Stimulated activated CD8-positive, alpha-beta memory T cell treated with anti-CD3 and anti-CD28 coated beads, Interleukin-4, amount 100 ng/mL, for 24 hours (primary cell): ENCODE measurements at places on chromosomes 2 and 18.

DNA sequence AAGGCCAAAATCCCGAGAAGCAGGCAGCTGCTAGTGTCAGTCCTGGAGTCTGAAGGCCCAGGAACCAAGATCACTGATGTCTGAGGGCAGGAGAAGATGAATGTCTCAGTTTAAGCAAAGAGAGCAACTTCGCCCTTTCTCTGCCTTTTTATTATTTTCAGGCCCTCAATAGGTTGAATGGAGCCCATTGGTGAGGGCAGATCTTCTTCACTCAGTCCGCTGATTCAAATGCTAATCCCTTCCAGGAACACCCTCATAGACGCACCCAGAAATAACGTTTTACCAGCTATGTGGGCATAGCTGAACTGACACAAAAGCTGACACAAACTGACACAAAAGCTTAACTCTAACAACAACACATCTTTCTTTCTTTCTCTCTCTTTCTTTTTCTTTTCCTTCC lies 78.0 kb upstream of the KCNJ3 start:
- no peak for DNase-seq

DNA sequence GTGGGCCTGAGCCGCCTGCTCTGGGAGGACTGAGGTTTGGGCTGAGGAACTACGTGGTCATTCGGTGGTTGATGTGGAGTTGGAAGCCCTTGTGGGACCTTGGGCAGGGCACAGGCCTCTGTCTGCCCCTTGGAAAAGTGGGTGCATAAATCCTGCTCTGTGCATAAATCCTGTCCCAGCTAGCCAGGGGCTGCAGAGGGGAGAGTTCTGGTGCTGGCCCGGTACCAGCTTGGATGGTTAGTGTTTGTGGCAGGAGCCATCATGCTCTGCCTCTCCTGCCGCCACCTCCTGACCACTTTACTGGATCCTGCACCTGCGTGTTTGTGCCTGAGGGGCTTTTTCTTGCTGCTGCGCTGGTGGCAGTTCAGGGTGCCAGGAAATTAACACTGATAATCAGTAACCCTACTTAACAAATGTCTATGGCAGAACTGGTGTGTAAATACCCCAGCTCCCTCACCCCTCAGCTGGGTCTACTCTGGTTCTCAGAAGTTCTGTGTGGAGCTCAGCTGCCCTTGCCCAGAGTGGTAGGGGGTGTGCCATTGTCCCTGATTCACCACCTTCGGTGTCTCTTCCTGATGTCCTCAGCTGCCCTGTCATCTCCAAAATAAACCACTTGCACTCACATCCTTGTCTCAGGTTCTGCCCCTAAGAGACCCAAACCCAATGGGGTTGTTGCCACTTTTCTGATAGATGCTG lies 156.8 kb downstream of the GLI2 start:
- DNase-seq, result no peak

DNA sequence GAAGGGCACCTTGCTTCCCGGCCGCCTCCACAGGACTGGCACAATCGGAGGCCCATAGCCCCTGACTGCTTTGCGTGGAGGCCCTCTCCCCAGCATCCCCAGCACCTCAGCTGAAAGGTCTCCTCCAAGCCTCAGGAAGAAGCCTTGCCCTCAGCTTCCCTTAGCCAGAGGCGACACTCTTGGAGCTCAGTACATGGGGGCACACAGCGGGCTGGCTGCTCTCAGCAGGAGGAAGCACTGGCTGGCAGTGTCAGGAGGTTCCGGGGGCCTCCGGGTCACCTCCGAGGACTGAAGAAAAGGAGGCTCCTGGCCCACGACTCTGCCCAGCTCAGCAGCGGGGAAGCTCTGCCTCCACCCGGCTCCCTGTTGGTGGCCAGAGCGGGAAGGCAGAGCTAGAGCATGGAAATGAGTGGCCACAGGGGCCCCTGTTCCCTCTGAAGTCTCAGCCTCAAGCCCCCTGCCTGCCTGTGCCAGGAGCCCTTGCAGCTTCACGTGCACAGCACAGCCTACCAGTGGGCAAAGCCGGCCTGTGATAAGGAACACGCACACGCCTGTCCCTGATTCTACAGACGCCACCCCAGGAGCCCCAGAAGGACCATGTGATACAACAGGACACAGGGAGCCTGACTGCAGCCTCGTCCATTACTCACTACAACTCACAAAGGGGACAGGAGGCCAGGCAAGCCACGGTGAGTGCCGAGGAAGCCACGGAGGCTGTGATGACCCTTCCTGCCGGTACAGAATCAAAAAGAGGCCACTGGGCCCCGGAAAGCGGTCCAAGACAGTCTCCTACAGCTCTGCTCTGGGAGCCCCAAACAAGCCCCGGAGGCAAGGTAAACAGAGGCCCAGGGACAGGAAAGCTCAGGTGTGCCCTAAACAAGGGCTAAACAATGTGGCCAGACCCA lies 15.5 kb downstream of the HDAC4 start:
- no peak for DNase-seq

DNA sequence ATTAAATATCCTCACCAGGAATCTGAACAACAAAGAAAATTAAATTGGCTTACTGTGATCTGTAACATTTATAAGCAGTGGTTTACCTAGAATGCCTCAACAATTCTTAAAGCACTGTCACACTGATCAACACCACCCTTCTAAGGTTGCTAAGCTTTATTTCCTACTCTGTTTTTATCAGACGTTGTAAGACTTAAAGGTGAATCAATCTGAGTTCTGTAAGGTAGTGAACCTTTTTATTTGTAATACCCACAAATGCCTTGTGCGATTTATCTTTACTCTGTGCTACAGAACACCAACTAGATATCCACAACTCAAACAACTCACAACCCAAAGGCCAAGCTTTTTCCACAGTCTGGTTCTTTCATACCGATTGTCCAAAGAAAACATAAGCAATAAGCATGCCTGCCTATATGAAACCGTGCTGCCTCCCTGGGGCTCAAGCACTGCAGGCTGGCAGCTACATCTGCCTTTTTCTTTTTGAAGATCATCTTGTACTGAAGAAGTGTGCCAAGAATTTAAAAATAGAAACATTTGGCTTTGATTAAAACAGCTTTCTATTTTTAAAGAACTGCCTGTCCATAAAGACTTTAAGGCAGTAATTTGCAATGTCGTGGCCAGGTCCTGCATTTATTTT lies 490.7 kb downstream of the NUP35 start:
- no peak for DNase-seq

DNA sequence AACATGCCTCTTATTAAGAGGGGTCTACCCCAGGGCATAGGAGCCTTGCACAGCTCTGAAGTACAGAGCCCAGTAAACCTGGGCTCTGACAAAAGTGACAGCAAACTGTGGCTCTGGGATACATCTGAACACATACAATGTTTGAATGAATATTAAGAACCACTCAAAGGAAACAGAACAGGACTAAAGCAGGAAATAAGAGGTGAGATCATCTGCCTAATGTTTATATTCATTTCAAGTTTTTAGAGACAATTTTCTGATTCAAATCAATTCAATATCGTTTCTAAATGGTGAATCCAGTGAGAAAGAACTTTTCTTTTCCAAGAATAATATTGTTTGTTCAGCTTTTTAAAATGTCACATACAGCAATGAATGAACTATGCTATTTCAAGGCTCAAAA lies 136.7 kb upstream of the CAVIN2 start:
- DNase-seq, result no peak

- no peak for DNase-seq
These were observed 25.0 kb downstream of the WDFY1 start for GRCh38 chr2:223920109-223920508.
